ENCODE measurements at places on chromosomes 7 and 10.

DNA sequence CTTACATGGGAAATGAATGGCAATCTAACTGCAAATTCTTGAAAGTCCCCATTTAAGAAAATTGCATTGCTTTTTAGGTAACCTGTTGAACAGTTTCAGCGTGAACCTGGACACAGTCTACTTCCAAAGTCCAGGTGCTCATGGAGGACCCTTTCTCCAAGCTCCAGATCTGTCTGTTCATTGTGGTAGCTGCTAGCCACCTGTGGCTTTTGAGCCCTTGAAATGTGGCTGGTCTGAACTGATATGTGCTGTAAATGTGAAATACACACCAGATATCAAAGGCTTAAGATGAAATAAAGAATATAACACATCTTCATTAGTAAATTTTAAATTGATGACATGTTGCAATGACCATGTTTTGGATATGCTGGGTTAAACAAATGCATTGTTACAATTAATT, 4.2 kb downstream of the CACNB2 start:
- DNase-seq: no peak

- DNase-seq: no peak
These were observed 61.0 kb upstream of the SFMBT2 start for GRCh38 chr10:7471720-7472367.

GRCh38 chr10:43574001-43574892, at the start of gene ZNF239:
TSS of gene ZNF239 (minus strand) at chr10:43574616. CDS start at chr10:43558079, 16,537 bp downstream.
- DNase-seq: peak; percentile 2

DNA sequence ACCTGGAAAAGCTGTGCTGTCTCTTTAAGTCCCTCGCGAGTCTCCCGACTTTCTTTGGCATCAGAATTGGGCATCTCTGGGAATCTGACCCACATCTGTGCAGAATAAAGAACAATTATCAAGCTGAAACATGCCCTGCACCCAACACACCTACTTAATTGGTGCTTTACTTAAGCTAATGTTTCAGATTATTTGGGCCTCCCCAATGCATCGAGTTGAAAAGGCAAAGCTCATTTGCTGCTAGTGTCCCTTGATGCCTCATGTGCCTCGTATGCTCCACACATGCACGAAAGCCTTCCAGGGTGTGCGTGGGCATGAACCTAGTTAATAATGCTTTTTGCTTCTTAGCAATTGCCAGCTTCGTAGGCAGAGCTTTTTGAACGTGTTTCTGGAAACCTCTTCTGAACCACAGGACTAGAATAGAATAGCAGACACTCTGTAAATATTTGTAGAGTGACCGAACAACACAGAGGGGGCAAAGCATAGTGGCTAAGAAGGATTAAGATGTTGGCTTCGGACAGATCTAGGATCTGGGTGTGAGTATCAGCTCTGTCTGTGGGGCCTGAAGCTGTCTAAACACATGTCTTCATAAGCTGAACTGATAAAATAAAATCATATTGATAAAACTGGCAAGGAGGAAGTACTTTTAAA, 26.7 kb upstream of the FGFR2 start:
- no peak for DNase-seq

- no peak for DNase-seq
These were observed 73.6 kb downstream of the OTUD1 start for GRCh38 chr10:23512355-23513058.

DNA sequence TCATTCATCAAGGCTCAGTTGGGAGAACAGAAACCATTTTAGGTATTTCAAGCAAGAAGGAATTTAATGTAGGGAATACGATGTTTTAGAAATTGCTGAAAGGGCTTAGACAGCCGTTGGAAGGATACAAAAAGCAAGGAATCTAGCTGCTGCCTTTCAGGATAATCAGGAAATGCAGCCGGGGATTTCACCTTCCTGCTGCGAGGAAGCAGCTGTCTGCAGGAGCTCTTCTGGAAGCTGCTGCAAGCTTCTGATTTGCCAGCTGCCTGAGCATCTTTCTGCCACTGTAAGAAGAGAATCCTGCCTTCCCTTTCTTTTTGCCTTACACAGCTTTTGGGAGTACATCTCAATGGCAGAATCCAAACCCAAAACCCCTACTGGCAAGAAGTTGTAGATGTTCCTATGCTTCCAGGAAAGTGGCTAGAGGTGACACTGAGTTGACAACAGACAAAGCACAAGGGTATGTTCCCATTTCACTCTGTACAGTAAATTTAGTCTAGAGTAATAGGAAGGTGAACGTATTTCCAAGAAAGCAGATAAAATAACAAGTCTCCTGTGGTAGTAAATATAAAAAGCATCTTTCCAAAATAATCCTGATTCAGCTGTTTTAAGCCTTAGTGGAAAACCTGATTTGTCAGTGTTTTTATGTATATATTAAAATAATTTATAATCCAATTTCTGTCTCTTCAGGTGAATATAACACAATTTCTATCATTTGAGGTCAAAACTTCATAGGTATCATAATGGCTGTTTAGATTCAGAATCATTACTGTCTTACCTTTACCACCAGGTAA, 148.4 kb upstream of the LRGUK start:
- no peak for DNase-seq

GRCh38 chr10:76408646-76409045, 977.2 kb downstream of the LRMDA start:
- no peak for DNase-seq

DNA sequence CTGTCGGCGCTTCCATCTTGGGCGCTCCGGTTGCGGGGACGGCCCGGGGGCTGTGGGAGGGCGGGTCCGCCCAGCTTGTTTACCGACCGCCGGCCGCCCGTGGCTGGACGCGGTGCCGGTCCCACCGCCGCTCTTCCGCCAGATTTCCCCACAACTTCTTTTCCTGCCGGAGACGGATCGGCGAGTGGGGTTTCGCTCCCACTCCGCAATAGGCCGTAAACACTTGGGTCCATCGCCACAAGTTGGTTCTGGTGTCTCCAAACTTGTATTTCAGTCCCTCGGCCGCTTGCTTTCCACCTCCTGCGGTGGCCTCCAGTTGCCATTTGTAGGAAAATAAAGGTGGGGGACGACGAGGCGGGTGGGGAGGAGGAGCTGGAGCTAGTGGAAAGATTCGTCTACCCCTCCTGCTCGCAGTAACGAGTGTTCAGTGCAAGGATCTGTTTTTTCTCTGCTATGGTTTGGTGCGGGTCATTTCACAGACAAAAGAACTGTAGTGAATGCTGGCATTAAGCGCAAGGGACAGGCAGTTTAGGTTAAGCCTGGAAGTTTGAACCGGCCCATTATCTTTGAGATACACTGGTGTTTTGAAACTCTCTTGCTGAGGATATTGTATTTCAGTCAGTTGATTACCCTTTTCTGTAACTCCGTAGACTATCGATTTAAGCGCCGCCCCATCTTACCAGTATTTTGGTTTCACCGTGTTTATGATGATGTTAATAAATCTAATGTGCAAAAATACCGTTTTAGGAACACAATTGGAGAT, 24.3 kb upstream of the ZRANB1 start:
- DNase-seq: no peak

- DNase-seq: no peak
These were observed 73.1 kb downstream of the PPP1R3C start for GRCh38 chr10:91559750-91560149.

GRCh38 chr7:127322351-127322750, 69.6 kb upstream of the GRM8 start:
- DNase-seq: no peak

DNA sequence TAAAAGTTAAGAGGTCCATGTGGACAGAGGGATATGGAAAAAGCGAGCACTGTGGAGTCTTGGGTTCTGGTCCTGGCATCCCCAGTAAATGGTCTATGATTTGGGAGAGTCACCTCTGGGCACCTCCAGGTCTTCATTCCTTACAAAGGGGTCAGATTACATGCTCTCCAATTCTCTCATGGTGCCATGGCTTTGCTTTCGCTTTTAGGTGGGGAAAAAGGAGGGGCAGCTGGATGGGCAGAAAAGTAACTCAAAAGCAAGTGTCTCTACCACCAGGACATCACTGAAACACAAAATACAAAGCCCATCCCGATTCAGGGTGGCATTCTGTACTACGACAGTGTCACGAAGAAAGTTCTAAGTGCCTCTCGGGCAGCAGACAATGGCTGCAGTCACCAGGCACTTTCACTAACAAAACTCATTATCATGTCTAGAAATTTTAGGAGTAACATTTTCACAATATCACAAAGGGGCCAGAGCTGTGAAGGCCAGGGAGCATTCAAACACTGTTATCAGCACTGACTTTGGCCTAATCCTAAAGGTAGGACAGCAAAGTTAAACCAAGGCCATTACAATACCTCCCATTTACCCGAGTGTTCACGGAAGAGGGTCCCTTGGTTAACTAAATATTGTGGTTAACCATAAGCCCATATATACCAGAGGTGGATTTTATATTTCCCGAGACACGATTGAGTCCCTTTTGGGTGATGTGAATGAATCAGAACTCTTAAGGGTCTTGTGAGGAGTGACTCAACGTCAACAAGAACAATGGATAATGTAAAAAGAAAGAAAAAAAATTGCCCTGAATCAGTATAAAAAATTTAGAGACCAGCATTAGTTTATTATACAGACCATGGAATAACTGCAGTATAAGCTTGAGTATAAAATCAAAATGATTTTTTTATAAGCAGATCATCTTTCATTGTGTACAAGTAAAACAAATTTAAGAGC, 2.5 kb downstream of the PSAP start:
- no peak for DNase-seq

- DNase-seq: peak; percentile 30
These were observed 15.7 kb downstream of the SLIT1 start for GRCh38 chr10:97169911-97170693.

GRCh38 chr10:30562787-30563186, 66.8 kb downstream of the LYZL2 start:
- no peak for DNase-seq

GRCh38 chr7:82755705-82756551, 312.4 kb upstream of the CACNA2D1 start:
- no peak for DNase-seq

DNA sequence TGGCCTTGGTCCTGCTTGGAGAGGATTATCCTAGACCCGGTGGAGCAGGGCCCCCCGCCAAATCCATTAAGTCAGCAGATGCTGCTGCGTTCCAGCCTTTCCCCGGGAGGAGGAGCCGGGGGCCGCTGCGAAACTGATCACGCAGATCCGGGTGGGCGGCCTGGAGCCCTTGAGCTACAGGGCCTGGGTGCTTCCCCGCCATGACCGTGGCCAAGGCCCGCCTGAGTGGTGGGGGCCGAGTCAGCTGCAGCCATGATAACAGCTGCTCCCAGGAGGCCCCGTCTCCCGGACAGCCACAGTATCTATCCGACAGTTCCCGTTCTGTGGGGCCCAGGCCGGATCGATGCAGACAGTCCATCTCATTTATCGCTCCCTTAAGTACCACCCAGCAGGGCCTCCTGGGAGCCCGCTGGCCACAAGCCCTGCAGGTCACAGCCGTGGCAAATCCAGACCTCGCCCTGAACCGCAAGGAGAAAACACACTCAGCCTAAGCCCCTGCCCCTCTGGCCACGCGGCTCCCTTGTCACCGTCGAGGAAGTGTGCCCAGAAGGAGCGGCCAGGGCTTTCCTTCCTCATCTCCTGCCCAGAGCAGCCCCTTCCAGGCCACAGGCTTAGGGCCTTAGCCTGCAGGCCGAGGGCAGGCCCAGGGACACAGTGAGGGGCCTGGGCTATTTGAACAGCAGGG, 34.4 kb upstream of the SLC29A4 start:
- DNase-seq: no peak

GRCh38 chr10:32073128-32073527, 16.9 kb upstream of the KIF5B start:
- DNase-seq: no peak

GRCh38 chr10:110504111-110504735, 6.5 kb downstream of the DUSP5 start:
- DNase-seq: no peak

DNA sequence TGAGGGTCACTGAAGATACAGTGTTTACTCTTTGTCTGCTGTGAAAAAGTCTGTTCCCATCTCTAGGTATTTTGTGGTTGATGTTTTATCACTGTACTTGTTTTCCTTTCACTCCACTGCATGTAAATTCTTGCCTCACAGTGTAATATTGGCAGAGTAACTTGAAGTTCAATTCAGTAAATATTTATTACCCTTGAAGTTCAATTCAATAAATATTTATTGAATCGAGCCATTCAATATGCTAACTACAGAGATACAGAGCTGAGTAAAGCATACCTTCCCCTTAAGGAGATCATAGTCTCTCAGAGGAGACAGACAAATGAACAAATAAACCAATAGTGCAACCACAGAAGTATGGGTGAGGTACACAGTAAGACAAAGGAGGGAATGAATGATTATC, 9.2 kb downstream of the NUDT13 start:
- no peak for DNase-seq

- peak; percentile 8 for DNase-seq
These were observed 36.0 kb downstream of the R3HCC1L start for GRCh38 chr10:98170249-98171117.

DNA sequence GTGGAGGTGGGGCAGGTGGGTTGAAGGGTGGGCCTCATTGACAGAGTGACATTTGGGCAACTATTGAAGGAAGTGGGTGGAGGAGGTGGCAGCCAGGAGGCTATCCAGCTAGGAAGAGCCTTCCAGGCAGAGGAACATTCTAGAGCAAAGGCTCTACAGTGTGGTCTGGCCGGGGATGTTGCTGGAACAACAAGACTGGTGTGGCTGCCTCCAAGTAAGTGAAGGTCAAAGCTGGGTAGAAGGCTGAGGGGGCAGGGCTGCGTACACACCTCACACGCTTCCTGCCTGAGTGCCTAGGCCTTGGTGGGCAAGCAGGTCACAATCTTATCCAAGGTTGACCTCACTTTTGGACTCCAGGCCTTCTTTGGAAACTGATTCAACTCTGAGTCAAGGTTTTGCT, 6.6 kb downstream of the CPA1 start:
- DNase-seq: no peak

- no peak for DNase-seq
These were observed 18.6 kb downstream of the LRMDA start for GRCh38 chr10:75450075-75450445.

GRCh38 chr10:91339729-91340128, 70.4 kb upstream of the HECTD2 start:
- no peak for DNase-seq

GRCh38 chr7:126203185-126203584, 1049.6 kb downstream of the GRM8 start:
- DNase-seq: no peak

DNA sequence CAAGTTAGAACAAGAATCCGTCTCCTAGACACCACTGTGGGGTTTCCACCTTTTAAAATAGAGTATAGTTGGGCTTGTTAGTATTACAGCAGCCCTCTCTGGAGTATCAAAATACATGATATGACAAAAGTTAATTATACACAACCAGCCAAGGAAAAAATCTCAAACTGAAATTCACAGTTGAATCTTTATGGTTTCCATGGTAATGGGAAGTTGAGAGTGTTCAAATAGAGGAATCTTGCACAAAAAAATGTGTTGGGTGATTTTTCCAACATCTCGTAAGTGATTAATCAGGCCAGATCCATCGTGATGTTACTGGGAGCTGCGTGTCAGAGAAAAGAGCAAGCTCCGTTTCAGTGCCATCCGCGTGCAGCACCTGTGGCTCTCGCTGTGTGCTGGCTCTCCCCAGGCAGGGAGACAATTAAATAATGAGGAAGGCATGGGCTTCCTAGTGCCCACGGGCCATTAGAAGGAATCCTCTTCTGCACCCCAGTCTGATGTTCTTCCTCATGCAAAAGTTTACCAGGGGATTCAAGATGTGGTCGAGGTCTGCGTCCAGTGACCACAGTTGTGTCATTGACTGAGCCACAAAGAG, 41.1 kb upstream of the ADARB2 start:
- no peak for DNase-seq

- DNase-seq: no peak
These were observed 214.5 kb downstream of the TWIST1 start for GRCh38 chr7:18902892-18903291.

All from NCI-H2029 treated with DMSO at 0.1 percent for 48 hours (cell line).